Anterior cingulate cortex (tissue), 58 donors: ENCODE measurements at places on chromosomes 16 and 17.

DNA sequence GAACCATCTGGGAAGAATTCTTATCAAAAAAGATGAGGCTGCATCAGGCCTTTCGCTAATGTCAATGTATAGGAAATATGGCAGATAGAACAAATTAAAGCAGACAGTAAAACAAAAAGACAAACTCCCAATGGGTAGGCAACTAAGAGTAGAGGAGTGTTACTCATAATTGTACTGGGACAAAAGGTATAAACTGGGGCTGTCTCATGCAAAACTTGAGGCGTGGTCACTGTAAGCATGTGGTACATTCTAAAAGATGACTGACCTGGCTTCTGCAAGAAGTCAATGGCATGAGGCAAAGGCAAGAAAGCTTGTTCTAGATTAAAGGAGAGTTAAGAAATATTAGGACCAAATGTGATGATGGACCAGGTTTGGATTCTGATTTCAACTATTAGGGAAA, 26.7 kb downstream of the SMIM36 start:
- no peak for DNase-seq

DNA sequence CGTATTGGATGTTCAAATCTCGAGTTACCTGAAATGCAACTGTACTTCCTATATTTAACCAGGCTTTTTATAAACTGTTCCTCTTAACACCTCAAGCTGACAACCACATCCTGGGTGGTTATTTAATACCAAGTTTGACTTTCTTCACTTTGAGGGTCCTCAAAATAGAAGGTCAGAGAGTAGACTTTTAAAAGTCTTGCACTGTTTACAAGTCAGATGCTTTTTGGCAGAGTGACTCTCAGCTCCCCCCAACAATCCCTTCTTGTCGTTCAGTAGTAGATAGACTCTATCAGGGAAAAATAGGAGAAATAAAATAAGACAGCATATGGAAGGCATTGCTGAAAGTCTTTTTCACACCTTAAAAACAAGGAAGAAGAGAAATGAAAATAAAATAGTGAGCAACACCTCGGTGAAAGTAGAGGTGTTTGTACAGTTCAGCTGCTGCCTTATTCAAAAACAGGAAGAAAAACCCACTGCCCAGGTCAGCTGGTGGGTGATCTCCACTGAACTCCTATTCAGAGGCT, 650.4 kb downstream of the WWOX start:
- no peak for DNase-seq

- no peak for DNase-seq
Measured at GRCh38 chr16:194516-194915, 14.3 kb downstream of the HBQ1 start.

DNA sequence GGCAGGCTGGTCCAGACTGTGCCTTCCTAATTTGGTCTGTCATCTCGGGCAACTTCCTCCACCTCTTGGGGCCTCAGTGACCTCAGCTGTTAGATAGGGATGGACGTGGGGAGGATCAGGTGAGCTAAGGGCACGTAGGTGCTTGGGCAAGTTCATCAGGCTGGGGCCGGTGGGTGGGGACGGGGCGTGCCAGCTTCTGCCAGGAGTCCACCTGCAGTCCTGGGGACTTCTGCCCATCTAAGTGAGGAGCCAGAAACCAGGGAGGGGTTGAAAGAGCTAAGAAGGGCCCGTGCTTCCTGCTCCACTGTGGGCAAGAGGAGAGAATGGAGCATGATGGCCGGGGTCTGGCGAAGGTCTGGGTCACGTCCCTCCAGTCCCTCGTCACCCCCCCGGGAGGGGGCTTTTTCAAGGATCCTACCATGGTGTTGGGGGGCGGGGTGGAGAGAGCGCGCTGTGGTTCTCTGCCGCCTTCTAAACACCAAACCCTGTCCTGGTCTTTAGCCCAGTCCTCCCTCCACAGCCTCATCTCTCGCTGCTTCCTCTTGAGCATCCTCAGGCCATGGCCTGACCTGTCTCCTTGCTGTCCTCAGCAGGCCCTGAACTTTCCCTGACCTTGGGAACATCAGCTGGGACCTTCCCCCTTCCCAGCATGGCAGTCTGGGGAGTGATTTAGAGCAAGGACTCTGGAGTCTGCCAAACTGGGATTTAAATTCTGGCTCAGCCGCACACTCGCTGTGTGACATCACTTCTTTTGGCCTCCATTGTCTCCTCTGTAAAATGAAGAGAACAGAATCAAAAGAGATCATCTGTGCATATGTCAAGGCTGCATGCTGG, 21.6 kb downstream of the SPNS2 start:
- no peak for DNase-seq

- no peak for DNase-seq
Measured at GRCh38 chr17:83010206-83011200, 68.9 kb upstream of the METRNL start.

GRCh38 chr17:41513168-41513547, 5.5 kb downstream of the KRT15 start:
- no peak for DNase-seq

- DNase-seq, result no peak
Measured at GRCh38 chr17:55783684-55784245, 32.9 kb downstream of the PCTP start.

- peak; percentile 23 for DNase-seq
Measured at GRCh38 chr16:19745286-19746010, 27.4 kb downstream of the IQCK start.

DNA sequence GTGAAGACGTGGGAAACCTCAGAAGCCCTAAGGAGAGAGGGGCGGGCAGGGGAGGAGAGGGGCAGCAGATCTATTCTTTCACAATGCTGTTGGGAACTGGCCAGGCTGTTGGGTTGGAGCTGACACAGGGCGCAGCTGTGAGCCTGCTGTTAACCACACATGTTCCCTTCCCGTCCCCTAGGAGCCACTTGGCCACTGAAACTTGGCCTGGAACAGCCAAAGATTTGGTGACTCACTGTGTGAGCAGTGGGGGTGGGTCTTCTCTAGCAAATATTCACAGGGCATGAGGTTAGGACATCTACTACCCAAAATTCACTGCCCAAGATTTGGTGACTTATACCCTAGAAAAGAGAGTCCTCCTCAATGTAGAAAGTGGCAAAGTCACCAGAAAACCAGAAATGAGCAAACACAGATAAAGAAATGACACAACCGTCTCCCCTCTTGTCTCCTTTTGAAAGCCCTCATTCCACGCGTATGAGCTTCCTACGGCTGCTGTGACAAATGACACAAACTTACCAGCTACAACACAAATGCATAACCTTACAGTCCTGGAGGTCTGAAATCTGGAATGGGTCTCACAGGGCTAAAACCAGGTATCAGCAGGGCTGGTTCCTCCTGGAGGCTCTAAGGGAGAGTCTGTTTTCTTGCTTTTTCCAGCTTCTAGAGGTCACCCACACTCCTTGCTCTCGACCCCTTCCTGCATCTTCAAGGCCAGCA, 6.3 kb downstream of the TBC1D16 start:
- DNase-seq, result no peak

DNA sequence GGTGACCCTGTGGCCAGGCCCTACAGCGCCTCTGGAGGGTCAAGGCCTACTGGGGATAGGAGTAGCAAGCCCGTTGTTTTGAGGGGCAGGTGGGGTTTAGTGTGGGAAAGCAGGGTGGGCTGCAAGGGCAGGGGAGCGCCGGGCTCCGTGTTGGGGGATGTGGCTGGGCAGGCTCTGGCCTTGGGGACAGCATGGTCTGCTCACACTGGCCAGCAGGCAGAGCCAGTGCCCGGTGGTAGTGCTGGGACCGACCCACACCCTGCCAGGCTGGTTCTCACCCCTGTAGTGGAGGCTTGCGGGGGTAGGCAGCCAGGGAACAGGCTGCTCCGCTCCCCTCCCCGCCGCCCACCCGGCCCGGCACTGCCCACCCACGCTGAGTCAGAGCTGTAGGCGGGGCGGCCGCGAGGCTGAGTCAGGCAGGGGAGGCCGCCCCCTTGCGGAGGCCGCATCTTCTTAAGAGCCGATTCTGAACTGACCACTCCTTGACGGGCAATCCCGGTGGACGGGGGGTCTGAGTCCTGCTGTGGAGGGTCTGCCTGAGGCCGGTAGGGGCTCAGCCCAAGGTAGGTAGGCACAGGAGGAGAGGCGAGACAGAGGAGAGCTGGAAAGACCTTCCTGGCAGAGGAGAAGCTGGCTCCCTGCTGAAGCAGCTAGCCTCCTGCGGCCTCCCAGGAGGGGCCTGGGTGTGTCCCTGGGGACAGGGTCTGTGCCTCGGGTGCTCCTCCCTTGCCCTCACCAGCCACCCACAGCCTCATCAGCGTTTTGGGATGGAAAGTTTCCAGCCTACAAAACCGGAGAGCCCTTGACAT, 62.4 kb downstream of the BAIAP2 start:
- peak; percentile 66 for DNase-seq

DNA sequence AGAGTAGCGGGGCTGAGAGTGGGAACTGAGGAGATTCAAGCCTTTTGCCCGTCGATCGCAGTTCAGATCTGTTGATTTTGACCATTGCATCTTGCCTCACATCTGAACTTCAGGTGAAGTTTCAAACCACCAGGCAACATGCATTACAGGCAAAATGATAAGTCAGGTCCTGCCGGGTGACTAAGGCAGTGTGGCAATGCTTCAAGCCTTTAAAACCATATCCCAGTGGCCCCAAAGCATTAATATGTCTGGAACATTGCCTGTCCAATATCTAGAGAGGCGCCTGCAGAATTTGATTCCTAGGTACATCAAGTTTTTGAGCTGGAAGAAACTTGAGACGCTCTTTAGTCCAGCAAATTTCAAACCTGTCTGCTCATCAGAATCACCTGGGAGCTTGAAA, 502.8 kb downstream of the MAF start:
- no peak for DNase-seq

DNA sequence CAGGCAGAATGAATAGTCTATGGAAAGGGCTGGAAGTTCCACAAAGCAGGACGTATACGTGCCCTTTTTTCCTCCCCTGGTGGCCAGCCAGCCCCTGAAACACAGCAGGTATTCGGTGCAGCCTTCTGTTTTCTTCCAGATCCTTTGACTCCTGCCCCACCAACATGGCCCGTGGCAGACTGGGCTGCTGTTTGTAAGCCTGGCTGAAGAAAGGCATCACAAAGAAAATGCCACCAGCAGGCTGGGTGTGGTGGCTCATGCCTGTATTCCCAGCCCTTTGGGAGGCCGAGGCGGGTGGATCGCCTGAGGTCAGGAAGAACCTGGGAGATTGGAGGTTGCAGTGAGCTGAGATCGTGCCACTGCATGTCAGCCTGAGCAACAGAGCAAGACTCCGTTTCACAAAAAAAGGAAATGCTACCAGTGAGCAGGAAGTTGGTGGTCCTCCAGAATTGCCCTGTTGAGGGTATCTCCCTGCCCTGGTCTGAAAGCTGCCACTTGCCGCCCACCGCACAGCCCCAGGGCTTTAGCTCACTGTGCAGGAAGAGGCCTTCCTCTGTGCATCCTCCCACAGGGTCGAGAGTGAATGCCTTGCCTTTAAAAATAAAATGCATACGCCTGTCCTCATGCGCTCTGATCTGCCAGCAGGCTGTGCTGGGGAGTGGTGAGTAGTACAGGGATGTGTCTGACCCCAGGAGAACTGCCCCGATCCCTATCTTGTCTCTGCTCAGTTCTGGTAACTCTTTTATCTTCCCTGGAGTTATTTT, 587.7 kb downstream of the MAF start:
- DNase-seq, result no peak

- peak; percentile 18 for DNase-seq
Measured at GRCh38 chr16:88295671-88296436, 86.9 kb upstream of the ZNF469 start.

- DNase-seq, result no peak
Measured at GRCh38 chr16:52548261-52549010, 1.5 kb upstream of the TOX3 start.

GRCh38 chr17:81367171-81367570, 28.1 kb upstream of the BAHCC1 start:
- no peak for DNase-seq

GRCh38 chr17:74515941-74516340, 15.3 kb downstream of the CD300LB start:
- DNase-seq, result no peak

GRCh38 chr16:14559809-14560241, 70.2 kb downstream of the PARN start:
- DNase-seq, result peak; percentile 11

DNA sequence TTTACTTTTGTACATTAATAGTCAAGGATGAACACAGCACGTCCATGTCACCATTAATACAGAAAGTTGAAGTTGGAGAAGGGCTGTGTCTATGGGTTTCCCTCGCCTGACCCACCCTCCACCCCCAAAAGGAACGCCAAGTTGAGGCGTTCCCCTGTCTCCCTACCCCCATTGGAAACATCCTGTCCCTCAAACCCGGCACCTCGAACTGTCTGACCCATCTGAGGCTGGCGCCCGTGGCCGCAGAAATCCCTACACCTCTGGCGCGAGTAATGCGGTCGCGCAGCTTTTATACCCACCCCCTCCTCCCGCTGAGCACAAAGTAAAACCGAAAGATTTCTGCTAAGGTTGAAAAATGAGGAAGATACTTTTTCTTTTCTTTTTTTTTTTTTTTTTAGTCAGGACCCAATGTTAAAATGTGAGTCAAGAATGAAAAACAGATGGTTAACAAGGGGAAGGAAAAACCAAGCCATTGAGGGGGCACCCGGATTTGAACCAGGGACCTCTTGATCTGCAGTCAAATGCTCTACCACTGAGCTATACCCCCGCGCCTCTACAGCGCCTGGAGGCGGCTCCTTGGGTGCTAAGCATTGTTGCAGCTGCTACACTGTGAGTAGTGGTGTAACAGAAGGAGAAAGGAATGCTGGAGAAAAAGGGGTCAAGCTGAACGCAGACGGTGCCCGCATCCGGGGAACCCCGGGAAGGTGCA, 887 bp upstream of the LASP1 start:
- DNase-seq, result peak; percentile 91

GRCh38 chr16:68700831-68701230, 36.3 kb upstream of the CDH1 start:
- no peak for DNase-seq

GRCh38 chr17:50170662-50171370, 5.0 kb downstream of the SGCA start:
- no peak for DNase-seq

DNA sequence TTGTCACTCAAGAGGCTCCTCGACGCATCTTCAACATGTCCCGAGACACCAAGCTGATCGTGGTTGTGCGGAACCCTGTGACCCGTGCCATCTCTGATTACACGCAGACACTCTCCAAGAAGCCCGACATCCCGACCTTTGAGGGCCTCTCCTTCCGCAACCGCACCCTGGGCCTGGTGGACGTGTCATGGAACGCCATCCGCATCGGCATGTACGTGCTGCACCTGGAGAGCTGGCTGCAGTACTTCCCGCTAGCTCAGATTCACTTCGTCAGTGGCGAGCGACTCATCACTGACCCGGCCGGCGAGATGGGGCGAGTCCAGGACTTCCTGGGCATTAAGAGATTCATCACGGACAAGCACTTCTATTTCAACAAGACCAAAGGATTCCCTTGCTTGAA, 101.0 kb downstream of the HS3ST2 start:
- DNase-seq, result no peak

- no peak for DNase-seq
Measured at GRCh38 chr17:44277976-44278375, 10.0 kb upstream of the SLC4A1 start.

GRCh38 chr17:36641331-36641876, 40.0 kb downstream of the MRM1 start:
- no peak for DNase-seq

- DNase-seq, result no peak
Measured at GRCh38 chr17:76442341-76443338, 10.3 kb downstream of the UBE2O start.
